ENCODE measurements at places on chromosomes 2 and 18.

- no peak for DNase-seq
Measured at GRCh38 chr18:70423988-70424387, 135.1 kb downstream of the SOCS6 start.

GRCh38 chr18:34709104-34709503, 994 bp upstream of the DTNA start:
- no peak for DNase-seq

GRCh38 chr2:180033993-180034894, 27.1 kb upstream of the CWC22 start:
- DNase-seq: no peak

DNA sequence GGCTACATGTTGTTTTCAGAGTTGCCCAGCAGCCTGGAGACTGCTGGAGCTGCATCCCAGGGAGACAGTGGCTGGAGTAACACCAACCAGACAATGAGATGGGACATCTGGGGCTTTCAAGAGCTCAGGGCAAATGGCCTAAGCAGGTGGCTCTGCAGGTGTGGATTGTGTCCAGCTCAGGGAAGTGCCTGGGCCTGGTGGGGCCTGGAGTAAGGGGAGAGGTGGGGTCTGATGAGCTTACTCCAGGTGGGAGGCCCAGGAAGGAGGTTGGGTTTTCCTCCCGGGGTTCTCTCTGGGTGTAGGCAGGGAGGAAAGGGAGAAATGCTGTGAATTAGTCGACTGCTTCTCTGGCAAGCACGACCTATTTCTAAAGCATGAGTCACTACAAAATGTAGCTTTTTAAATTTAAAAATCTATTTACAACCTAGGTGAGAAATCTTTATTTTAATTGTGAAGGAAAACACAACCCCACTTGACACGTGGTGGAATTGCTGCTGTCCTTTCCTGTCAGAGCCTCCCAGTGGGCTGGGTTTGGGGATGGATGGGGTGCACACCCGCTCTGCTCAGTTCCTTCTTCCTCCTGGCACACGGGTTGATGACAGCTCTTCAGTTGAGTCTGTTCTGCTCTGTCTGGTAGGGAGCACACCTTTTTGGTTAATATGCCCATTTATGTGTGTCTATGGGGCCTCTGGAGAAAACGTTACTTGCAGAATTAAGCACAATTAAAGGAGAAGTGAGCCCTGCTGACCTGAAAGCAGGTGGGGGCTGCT, 81.6 kb downstream of the SH3RF3 start:
- no peak for DNase-seq

DNA sequence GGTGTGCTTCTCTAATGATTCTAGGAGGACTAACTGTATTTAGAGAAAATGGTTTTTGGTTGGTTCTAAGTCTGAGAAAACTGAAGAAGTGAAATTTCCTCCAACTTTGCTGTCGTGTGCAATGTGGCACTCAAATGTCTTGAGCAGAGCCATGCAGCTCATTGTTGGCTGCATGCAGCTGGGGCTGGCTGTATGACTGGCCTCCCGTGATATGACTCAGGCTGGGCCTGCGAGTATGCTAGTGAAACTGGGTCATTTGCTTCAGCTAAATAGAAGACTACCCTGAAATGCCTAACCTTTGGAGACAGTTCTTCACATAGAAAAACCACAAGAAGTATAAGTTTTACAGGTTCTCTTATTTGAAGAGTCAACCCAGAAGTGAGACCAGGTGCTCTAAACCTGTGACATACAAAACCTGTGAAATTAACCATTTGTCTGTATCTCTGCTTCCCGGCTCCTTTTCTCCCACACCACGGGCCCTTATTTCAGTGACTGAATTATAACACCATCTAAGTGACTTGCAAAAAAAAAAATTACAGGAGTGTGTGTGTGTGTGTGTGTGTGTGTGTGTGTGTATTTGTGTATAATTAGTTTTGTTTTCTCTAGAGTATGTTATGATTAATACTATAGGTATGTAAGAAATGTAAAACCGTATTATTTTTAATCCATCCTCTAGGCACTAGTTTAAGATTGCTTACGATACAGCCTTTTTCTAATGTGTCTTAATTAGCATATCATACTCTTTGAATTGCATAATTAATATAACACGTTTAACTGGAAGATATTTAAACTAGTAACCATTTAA, 15.9 kb downstream of the POLI start:
- DNase-seq: no peak

DNA sequence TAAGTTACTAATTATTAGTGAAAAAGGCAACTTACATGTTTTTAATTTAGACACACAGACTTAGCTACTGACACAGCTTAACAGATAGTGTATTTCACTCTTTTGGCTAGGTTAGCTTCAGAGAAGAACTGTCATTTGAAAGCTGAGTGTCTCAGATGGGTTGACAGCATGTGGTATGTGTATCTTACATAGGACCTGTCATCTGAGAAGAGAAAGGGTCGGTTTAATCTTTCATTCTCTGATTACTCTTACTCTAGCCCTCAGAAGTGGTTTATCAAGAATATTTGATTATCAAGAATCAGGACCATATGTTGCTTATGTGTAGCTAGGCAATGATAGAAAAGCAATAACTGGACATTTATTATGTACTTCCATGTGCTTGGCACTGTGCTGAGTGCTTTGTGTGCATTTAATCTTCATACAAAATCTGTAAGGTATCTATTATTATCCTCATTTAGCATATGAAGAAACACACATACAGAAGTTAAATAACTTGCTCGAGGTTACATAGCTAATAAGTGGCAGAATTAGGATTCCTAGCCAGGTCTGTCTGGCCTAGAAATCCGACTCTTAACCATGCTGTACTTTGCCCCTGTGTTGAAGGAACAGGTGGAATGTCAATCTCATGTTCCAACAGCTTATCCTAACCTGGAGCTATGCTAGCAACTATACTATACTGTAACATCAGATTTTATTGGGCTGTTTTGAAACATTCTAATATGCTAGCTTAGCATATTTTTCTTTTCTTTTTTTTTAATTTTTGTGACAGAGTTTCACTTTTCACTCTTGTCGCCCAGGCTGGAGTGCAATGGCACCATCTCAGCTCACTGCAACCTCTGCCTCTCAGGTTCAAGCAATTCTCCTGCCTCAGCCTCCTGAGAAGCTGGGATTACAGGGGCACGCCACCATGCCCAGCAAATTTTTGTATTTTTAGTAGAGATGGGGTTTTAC, 28.4 kb downstream of the CFLAR start:
- no peak for DNase-seq

DNA sequence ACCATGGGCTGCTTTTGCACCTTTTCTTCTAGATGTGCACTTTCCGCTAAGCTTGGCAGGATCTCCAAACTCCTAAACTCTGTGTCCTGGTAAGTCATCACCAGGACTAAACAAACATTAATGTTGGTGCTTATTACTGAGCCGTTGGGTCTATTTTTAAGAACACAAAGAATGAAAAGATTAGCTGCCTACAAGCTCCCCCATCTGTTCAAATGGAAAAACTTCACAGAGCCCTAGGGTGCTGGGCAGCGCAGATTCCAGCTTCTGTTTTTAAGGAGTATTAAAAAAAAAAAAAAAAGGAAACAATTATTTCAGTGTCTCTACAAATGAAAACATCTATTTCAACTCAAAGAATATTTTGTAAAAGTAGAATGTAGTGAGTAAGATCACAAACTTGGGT, 97.8 kb upstream of the AQP4 start:
- no peak for DNase-seq

- DNase-seq: no peak
Measured at GRCh38 chr2:171855401-171855800, 38.6 kb downstream of the SLC25A12 start.

DNA sequence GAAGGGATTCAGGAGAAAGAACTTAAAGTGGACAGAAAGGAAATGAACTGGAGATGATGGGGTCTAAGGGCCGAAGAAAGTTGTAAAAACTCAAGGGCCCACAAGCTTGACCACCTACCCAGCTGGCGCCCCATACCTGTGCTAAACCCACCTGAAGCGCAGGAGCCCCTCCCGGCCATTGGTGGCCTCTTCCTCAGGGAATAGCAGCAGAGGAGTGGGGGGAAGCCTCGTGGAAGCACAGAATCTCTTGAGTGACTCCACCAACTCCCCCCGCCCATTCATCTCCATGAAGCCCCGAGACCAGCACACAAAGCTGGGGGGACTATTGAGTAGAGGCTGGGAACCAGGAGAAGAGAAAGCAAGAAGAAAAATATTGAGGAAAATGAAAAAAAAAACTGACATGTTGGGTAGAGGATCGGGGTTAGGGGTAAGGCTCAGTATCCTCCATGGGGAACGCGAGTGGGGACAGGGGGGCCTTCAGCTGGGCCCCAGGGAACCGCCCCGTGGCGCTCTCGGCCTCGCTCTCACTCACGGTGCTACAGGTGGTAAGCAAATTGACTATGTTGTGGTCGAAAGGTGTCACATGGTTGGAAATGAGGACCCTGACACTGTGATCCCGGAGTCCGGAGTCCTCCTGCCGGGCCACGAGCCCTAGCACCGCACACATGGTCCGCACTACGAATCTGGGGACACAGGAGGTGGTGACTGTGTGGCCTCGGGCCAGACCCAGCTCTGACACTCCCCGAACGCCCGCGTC, 728 bp downstream of the AUP1 start:
- no peak for DNase-seq
